ENCODE measurements at places on chromosomes 7 and 10. TPM values are rescaled to one million over a fixed set of nuclear protein-coding genes. Genes with fewer than 3 reads are reported as not detected.

DNA sequence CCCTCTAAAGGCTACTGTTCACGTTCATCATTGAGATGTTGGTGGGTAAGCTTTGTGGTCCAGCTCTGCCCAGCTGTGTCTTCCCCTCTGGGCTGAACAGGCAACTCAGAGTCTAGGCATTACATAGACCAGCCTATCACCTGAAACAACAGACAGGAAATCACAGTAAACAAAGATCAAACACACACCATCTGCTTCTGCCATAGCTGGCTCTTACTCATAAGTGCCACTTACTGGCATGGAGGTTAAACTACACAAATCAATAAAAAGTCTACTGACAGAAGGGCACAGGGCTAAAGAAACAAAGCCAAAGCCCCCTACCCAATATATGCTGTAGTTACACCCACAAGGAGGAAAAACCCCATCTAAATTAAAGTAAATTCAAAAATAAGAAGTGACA, 35.0 kb downstream of the SEPTIN14 start:
- H3K4me3 ChIP-seq = no peak overlapping the region
- H3K27me3 ChIP-seq = no peaks in the 10 kb centered on the region
- H3K36me3 ChIP-seq = no peaks in the 10 kb centered on the region

DNA sequence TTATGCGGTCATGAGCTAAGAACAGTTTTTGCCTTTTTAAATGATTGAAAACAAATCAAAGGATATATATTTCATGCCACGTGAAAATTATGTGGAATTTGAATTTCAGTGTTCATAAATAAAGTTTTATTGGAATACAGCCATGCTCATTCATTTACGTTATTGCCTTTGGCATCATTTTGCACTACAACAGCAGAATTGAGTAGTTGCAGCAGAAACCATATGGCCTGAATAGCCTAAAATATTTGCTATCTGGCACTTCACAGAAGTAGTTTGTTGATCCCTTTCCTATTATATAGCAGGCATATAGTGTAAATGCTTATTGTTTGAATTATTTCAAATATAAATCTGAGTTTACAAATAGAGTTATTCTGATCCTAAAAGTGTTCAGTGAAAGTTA, 59.7 kb downstream of the AUTS2 start:
- H3K27me3 ChIP-seq = no peaks in the 10 kb centered on the region
- H3K27ac ChIP-seq = no peak overlapping the region
- no peak for DNase-seq
- H3K36me3 ChIP-seq = no peaks in the 10 kb centered on the region

GRCh38 chr10:122703483-122704448, 4.1 kb upstream of the C10orf120 start:
- peak; percentile 30 for DNase-seq
- no peaks in the 10 kb centered on the region for H3K27me3 ChIP-seq
- no peak overlapping the region for H3K4me3 ChIP-seq
- H3K36me3 ChIP-seq = no peaks in the 10 kb centered on the region
- H3K27ac ChIP-seq = no peak overlapping the region

- no peaks in the 10 kb centered on the region for H3K36me3 ChIP-seq
- H3K4me1 ChIP-seq = no peaks in the 10 kb centered on the region
- H3K27ac ChIP-seq = no peak overlapping the region
- H3K4me3 ChIP-seq = no peak overlapping the region
- H3K27me3 ChIP-seq = no peaks in the 10 kb centered on the region
- no peak for DNase-seq
Observed at GRCh38 chr10:86286236-86287109, 80.1 kb downstream of the GRID1 start.

DNA sequence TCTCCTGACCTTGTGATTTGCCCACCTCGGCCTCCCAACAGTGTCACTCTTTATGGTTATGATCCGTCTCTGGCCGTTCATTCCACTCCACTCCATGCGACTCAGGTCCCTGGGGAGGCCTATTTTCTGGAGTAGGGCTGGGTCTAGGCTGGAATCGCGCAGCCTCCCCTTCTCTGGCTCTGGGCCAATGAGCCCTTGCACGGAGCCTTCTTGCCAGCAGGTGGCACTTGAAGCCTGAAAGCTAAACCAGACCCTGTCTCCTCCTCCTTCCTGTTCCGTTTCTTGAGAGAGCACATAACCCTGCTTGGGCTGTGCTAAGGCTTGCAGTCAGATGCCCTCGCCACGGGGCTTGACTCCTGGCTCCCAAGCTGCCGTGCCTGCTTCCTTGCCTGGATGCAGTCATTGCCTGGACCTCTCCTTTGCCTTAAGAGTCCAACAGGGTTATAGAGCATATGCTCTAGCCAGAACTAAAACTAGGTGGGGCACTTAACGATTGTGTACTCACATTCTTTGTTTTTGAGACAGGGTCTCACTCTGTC, 9.6 kb upstream of the DNAJB12 start:
- peak overlapping the region; percentile 57 for H3K27ac ChIP-seq
- H3K4me1 ChIP-seq = peaks cover 11% of the 10 kb centered on the region
- DNase-seq = peak; percentile 76
- no peak overlapping the region for H3K4me3 ChIP-seq

DNA sequence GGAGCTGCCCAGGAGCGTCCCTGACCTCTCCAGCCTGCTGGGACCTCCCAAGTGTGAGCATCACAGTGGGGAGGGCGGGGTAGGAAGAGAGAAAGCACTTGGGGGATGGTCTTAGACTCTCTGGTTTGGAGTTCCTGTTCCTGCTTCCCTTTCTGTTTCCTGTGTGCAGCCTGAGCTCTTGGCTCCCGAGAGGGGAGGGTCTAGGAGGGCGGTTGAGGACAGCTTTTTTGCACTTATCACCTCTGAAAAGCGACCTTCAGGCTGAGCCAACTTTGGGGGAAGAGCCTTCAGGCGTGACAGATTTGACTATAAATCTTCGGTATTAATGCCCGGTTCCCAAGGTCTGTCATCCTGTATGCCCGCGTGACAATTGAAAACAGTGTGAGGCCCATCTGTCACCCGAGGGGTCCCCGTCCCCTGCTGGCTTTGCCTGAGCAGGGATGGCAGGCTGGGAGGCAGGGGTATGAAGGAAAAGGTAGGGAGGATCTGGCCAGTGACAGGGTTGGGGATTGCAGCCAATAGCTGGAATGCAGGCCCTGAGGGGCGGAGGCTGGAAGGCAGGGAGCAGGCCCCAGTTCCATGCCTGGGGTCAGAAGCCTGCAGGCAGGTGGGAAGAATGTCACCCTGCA, 78.6 kb downstream of the CDH23 start:
- H3K27me3 ChIP-seq = no peaks in the 10 kb centered on the region
- no peak overlapping the region for H3K4me3 ChIP-seq
- no peak overlapping the region for H3K27ac ChIP-seq
- H3K36me3 ChIP-seq = no peaks in the 10 kb centered on the region
- H3K4me1 ChIP-seq = peaks cover 5% of the 10 kb centered on the region
- no peak for DNase-seq

GRCh38 chr7:105825371-105825770, 51.0 kb downstream of the ATXN7L1 start:
- DNase-seq = no peak
- H3K4me1 ChIP-seq = peaks cover 8% of the 10 kb centered on the region
- no peak overlapping the region for H3K4me3 ChIP-seq
- no peaks in the 10 kb centered on the region for H3K27me3 ChIP-seq
- no peak overlapping the region for H3K27ac ChIP-seq
- H3K36me3 ChIP-seq = no peaks in the 10 kb centered on the region

DNA sequence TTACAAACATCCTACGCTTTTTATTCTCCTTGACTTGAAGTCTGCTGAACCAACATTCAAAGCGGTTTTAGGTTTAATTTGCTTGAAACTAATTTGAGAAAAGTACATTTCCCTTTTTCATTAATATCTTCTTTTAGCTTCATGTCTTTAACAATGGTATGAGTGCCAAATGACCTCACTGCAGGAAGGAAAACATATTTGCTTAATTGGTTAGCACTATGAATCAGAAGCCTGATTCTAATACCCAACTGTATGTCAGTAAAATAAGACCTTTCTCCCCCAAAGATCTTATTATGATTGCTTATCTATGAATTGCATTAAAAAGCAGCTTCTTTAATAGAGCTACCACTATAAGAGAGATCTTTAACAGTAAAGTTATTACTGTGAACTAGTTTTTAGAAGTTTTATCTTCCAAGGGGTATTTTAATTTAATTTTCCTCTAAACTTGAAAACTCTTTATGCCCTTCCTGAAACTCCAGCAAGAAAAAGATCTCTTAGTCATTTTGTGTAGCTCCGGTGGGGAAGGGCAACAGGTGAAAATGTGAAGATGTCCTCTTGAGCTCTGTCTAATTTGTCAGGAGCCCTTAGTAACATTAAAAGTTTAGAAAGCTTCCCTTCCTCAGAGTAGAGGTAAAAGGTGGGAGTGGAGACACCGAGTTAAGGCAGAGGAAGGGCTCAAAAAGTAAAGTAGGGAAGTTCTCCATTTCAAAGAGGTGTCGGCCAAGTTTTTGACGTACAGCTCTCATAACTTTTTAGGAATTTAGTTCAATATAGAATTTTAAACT, 6.1 kb downstream of the COL1A2 start:
- no peaks in the 10 kb centered on the region for H3K4me1 ChIP-seq
- peak overlapping the region; percentile 3 for H3K27ac ChIP-seq
- DNase-seq = no peak
- no peaks in the 10 kb centered on the region for H3K27me3 ChIP-seq

DNA sequence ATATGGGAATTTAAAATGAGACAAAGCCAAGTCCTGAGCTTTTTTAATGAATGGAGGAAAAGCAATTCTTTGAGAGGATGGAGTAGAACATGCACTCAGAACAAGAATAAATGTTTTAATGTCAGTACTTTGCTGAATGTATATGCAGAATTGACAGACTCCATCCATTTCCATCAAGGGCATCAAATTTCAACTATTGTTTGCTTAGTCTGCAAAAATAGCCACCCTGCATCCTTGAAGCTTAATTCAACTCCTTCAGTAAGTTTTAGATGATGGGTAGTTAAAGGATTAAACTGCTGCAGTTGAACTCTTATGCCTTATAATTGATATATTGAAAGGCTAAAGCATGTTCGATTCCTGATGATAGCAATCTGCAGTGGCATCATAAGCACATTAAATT, 99.7 kb upstream of the IFRD1 start:
- DNase-seq = no peak
- no peak overlapping the region for H3K4me3 ChIP-seq
- H3K27ac ChIP-seq = no peak overlapping the region
- no peaks in the 10 kb centered on the region for H3K4me1 ChIP-seq
- H3K36me3 ChIP-seq = no peaks in the 10 kb centered on the region

DNA sequence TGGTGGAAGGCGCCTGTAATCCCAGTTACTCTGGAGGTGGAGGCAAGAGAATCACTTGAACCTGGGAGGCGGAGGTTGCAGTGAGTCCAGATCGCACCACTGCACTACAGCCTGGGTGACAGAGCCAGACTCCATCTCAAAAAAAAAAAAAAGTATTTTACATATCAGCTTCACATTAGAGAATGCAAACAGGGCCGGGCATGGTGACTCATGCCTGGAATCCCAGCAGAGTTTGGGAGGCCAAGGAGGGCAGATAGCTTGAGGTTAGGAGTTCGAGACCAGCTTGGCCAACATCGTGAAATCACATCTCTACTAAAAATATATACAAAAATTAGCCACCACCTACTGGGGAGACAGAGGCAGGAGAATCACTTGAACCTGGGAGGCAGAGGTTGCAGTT, 31.6 kb downstream of the USP54 start:
- H3K4me3 ChIP-seq = no peak overlapping the region
- peaks cover 3% of the 10 kb centered on the region for H3K4me1 ChIP-seq
- no peaks in the 10 kb centered on the region for H3K27me3 ChIP-seq
- no peak overlapping the region for H3K27ac ChIP-seq
- no peaks in the 10 kb centered on the region for H3K36me3 ChIP-seq

DNA sequence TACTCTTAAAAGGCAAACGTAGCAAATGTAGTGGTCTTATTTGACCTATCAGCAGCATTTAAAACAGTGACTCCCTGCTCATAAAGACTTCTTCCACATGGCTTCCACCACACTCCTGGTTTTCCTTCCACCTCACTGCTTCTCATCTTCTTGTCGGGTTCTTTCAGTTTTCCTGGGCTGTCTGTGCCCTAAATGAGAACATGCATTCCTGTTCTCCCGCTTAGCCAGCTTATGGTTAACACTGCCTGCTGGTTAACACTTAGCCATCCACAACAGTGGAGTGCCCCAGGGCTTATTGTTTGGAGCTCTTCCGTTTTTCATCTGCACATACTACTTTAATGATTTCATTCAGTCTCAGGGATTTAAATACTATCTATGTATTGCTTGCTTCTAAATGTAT, 34.3 kb upstream of the EXOC6 start:
- H3K4me3 ChIP-seq = no peak overlapping the region
- no peaks in the 10 kb centered on the region for H3K4me1 ChIP-seq
- no peak overlapping the region for H3K27ac ChIP-seq

DNA sequence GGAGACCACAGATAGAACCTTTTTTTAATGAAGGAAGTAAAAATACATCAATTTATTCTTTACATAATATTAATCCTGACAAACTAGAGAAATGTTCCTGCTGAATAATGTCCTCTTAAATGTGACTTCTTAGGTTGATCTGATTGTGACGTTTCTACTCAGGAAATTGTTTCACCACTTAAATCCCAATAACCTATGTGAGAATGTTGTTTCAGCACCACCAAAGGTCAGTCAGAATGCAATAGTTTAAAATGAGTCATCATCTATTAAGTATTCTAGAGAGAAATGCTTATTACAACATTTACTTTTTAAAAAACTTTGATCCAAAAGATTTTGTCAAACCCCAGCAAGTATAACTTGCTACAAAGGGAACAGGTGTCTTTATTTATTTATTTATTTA, 155.4 kb upstream of the CACNA2D1 start:
- DNase-seq = no peak
- no peak overlapping the region for H3K4me3 ChIP-seq
- no peak overlapping the region for H3K27ac ChIP-seq
- H3K36me3 ChIP-seq = no peaks in the 10 kb centered on the region

DNA sequence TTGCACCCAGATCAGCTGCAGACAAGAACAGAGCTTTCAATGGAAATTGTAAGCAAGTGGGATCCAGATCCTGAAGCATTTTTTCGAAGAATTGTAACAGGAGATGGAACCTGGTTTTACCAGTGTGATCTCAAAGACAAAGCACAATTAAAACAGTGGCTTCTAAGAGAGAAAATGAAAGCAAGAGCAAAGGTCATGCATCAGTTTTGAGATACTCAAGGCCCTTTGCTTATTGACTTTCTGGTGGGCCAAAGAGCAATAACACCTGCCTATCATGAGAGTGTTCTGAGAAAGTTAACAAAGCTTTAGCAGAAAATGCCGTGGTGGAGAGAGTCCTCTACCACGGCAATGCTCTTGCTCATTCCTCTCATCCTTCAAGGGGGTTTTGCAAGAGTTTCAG, 194.8 kb downstream of the TMEM178B start:
- H3K4me1 ChIP-seq = no peaks in the 10 kb centered on the region
- no peaks in the 10 kb centered on the region for H3K27me3 ChIP-seq
- H3K27ac ChIP-seq = no peak overlapping the region
- no peak for DNase-seq
- no peak overlapping the region for H3K4me3 ChIP-seq

- H3K4me3 ChIP-seq = no peak overlapping the region
- no peak overlapping the region for H3K27ac ChIP-seq
- no peaks in the 10 kb centered on the region for H3K27me3 ChIP-seq
- no peak for DNase-seq
- H3K4me1 ChIP-seq = peaks cover 89% of the 10 kb centered on the region
Observed at GRCh38 chr10:102761981-102762380, 18.2 kb downstream of the WBP1L start.

Gene TMEM209
- 9.8 TPM for total RNA-seq

Gene GRIFIN
- not detected for total RNA-seq

Gene CUZD1
- total RNA-seq = 5.7 TPM

Gene NEURL1
- not detected for total RNA-seq

All from tibial nerve (tissue), 4 donors.